ENCODE measurements at places on chromosomes 7 and 10. TPM values are rescaled to one million over a fixed set of nuclear protein-coding genes. Genes with fewer than 3 reads are reported as not detected.

The ICA1 gene
- 4.6 TPM for total RNA-seq

The MINDY3 gene
- 13.8 TPM for total RNA-seq

The MARCHF5 gene
- total RNA-seq = 34.2 TPM

The HYAL4 gene
- total RNA-seq = 1.8 TPM

The SLC35B4 gene
- 15.1 TPM for total RNA-seq

The AKR1C3 gene
- 0.96 TPM for total RNA-seq

The MYOZ1 gene
- total RNA-seq = not detected

The NPY4R2 gene
- not detected for total RNA-seq

The NOS3 gene
- 8.1 TPM for total RNA-seq

GRCh38 chr7:114141415-114141814 lies 222.6 kb upstream of the PPP1R3A start:
- DNase-seq = no peak

DNA sequence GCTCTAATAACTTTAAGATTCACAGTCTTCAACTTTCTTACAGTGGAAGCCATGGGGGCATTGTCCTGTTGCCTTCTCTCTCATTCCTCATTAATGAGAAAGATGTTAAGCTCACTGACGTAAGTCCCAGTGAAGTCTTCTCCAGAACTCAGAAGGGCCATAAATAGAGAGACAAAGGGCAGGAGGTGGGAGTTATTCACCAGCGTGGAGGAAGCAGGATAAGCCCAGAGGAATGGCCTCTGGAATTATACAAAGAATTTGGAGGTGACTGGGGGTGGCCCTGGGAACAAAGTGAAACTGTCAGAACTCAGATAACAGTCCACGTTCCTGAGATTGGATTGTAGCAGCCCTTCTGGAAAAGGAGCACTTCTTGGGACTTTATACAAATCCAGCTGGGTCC lies 52.4 kb downstream of the SORBS1 start:
- no peak for DNase-seq

GRCh38 chr7:81158189-81158588 lies 239.3 kb upstream of the SEMA3C start:
- no peak for DNase-seq

- DNase-seq = no peak
These were observed 175.8 kb upstream of the PRKCQ start for GRCh38 chr10:6755781-6756460.

- no peak for DNase-seq
These were observed 19.4 kb upstream of the TNS3 start for GRCh38 chr7:47601119-47601880.

DNA sequence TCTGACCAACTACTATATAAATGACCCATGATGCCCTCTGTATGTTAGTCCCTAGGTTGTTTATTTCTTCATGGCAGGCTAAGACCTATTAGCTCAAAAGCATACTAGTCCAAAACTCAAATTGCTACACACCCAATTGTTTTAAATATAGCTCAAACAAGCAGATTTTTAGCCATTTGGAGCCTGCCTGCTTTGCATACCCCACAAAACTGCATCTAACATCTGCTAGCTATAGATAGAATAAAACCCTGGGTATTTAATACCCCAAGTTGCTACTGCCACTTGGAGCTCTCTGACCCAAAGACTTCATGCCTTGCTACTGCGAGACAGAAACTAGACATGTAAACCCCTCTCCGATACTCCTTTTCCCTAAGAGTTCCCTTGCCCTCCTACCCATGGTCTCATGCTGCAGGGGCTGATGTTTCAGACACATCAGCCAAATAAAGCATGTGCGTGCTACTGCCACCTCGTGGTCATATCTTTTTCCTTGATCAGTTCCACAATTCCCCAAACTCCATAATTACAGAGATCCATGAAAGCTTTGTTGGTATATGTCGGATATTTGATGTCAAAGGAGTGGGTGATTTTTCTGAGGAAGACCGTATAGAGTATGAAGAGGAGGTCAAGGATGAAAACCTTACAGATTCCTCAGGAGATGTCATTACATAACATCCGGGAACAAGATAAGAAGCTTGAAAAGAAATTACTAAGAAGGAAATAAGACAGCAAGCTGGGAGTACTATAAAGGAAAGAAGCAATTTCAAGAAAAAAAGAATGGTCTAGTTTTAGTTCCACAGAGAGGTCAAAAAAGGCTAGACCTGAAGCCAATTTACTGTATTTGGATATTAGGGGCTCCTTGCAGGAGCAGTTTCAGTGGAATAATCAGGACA lies 386.6 kb downstream of the SH2D4B start:
- DNase-seq = peak; percentile 11

- DNase-seq = no peak
These were observed 283.8 kb downstream of the C7orf25 start for GRCh38 chr7:42628054-42628453.

DNA sequence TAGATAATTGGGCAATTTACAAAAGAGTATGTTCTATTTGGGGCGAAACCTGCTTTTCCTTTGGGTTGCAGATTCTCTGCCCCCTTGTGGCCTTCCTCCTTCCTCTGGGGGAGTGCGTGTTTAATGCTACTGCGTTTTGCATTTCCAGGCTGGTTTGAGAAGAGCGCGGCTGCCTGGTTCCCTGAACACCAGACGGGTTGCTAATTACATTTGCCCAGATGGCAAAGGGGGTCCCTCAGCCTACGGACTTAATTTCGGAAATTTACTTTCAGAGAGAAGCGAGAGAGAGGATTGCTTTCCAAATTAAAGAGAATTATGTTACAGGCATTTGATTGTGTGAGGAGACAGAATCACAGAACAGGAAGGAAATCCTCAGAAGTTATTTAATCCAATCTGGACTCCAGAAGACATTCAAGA lies 91.9 kb upstream of the JAZF1 start:
- peak; percentile 10 for DNase-seq

DNA sequence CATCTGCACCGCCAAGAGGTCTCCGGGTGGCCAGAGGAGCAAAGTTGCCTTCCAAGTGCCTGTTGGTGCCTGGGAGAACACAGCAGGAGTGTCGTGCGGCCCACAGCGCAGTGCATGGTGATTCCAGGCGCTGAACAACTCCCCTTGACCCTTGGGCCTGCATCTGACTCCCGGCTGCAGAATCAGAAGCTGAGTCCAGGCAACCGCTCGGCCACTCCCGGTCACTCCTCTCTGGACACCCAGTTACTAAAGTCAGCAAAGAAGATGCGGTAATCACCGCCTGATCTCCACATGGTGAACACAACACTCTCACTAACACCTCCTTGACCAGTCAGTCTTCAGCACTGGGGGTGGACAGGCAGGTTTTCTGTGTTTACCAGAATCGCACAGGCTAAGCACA lies 35.5 kb downstream of the SCD start:
- no peak for DNase-seq

DNA sequence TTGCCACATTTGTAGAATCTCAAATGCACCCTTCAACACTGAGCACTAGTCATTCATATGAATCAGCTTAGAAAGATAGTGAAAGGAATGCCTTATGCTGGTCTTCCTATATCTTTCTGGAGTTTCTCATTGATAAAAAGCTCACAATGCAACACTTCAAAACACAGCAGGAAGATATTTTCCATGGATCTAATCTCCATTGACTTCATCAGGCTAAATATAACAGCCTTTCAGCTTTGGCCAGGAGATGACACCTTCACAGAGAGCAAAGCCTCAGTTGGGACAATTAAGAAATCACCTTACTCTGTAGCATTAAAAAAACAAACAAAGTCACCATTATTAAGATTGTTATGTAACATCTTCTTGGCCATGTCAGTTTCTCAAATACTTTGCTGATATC lies 6.7 kb downstream of the NRP1 start:
- DNase-seq = no peak

DNA sequence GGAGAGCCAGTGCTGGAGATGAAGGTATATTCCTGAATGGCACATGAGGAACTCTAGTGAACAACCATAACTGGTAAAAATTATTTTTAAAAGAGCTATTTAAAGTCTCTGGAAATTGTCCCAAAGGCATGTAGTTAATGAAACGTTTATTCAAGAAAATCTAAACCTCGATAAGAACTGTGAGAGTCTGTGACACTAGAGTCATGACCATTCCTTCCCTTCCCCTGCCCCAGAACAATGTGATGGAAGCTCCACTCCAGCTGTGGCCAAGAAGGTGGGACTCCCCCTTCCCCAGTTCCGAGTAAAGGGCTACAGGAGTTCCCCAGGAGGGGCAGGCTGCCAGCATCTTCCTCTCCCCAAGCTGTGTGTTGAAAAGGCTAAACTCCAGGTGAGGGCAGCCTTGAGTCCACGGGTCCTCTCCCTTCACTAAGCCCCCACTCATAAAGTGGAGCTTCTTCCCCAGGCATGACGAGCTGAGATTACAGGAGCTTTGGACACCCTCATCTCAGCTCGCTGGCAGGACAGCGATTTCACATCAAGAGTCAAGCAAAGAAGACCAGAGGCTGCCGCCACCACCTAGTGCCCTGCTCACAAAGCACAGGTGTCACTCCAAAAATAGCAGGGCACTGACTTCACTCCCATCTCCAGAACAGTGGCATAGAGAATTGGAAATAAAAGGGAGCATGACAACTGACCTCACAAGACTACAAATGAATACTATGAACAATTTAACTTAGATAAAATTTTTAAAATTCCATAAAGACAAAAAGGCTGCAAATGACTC lies 68.5 kb downstream of the NHLRC2 start:
- DNase-seq = no peak

GRCh38 chr7:123601530-123601929 lies at the start of gene ASB15:
ASB15 (plus strand) TSS chr7:123601821; CDS start chr7:123614503, 12,682 bp downstream.
- no peak for DNase-seq

GRCh38 chr10:71644307-71645180 lies 75.0 kb downstream of the C10orf105 start:
- no peak for DNase-seq

DNA sequence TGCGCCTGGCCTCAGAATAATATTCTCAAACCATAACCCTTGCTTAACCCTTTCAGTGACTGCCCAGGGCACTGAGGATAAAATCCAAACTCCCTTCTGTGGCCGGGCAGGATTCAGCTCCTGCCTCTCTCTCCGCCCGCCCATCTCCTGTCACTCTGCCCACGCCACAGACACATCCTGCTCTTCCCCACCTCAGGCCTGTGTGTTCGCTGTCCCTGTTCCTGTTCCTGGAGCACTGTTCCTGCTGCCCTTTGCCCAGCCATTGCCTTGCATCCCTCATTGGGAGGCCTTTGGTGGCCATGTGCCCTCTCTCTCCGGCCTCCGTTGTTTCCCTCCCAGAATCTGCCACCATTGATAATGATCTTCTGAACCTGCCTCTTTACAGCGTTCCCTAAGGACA lies 108.8 kb downstream of the SH3PXD2A start:
- DNase-seq = no peak

DNA sequence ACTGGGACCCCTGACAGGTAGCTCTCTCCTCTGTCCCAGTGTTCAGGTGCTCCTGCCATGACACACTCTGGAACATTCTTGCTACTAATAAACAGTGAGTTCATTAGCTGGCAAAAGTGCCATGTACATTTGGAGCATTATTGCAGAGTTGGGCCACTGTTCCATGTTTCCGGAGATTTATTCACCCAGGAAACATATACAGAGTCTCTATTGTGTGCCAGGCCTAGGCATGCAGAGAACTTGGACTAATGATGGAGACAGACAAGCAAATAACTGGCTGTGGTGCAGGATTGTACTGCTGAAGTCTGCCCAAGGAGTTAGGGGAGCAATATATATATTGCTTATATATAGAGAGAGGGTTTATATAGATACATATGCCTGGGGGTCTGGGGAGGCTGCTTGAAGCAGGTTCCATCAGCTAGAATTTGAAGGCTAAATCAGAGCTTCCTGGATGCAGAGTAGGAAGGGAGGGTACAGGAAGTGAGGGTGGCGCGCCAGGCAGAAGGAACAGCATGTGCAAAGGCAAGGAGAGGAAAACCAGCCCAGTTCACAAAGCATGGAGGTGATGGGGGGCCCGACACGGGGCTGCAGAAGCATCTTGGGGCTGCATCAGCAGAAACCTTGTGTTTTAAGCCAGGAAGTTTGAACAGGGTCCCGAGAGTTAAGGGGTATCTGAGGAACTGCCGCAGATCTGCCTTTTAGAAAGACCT lies 22.7 kb upstream of the EEPD1 start:
- DNase-seq = no peak

Measured in activated T-cell treated with anti-CD3 and anti-CD28 coated beads, Interleukin-2, amount 50 U/mL, for 72 hours (primary cell).